Neural progenitor cell (in vitro differentiated cells): ENCODE measurements at places on chromosomes 1 and 21. TPM values are rescaled to one million over a fixed set of nuclear protein-coding genes. Genes with fewer than 3 reads are reported as not detected.
A peak's percentile ranks its signal among the peaks of the same experiment; 100 is the strongest.

The S100PBP gene
- total RNA-seq = 72.9 and 107 TPM in 2 replicates

The BRDT gene
- total RNA-seq = not detected in 2 replicates

The KIF17 gene
- 2.2 and 4.0 TPM in 2 replicates for total RNA-seq

The SEC16B gene
- 0.67 and 0.74 TPM in 2 replicates for total RNA-seq

GRCh38 chr1:46940307-46940706, 969 bp downstream of the CYP4A11 start:
- H3K27ac ChIP-seq = no peak overlapping the region
- no peaks in the 10 kb centered on the region for H3K36me3 ChIP-seq
- DNase-seq = no peak
- no peak overlapping the region for H3K4me3 ChIP-seq
- H3K4me1 ChIP-seq = no peaks in the 10 kb centered on the region

DNA sequence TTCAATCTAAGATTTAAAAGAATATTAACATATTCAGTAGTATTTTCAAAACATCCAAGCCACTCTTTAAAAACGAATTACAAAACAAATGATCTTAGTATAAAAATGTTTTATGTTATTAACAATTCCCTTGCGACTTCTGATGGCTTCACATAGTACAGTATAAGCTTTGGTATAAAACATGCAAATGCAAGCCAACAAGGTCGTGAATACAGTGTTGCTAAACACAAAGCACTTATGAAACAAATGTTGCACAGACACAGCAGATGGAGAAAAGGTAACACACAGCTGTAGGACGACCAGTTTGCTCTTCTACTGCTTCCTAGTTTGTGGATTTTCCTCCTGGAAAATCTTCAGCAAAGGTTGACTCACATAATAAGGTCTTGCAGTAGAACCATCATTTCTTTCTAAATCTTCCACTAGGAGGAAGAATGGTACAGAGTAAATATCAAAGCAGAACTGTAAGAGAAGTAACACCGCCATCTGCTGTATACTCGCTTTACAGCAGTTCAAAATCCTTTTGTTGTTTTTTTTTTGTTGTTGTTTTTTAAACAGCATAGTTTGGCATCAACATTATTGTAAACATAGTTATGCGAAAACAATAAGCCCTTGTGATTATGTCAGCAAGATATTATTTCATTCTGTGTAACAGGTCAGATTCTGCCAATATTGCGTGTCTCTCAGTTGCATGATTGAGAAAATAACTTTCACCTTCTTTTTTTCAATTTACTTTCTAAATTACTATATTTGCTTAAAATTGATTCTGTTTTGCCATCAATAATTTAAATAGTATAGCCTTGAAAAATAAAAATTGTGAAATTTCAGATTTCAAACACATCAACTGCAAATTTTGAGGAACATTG, 69.5 kb downstream of the LHX8 start:
- H3K4me1 ChIP-seq = no peaks in the 10 kb centered on the region

- H3K27ac ChIP-seq = peak overlapping the region; percentile 94
- H3K36me3 ChIP-seq = peaks cover 11% of the 10 kb centered on the region
- H3K27me3 ChIP-seq = no peaks in the 10 kb centered on the region
- peak overlapping the region; percentile 86 for H3K4me3 ChIP-seq
- DNase-seq = no peak
Observed at GRCh38 chr1:186375929-186376319, 286 bp downstream of the ODR4 start.

- H3K27me3 ChIP-seq = no peaks in the 10 kb centered on the region
- no peak overlapping the region for H3K4me3 ChIP-seq
- no peak overlapping the region for H3K27ac ChIP-seq
- DNase-seq = peak; percentile 11
- H3K4me1 ChIP-seq = peaks cover 5% of the 10 kb centered on the region
- H3K36me3 ChIP-seq = no peaks in the 10 kb centered on the region
Observed at GRCh38 chr1:115466433-115466832, 128.4 kb upstream of the NGF start.

- no peak for DNase-seq
- no peaks in the 10 kb centered on the region for H3K36me3 ChIP-seq
- no peak overlapping the region for H3K4me3 ChIP-seq
- no peak overlapping the region for H3K27ac ChIP-seq
Observed at GRCh38 chr1:205229916-205230700, 2.4 kb downstream of the TMCC2 start.

GRCh38 chr1:214573386-214574318, 22.2 kb upstream of the PTPN14 start:
- no peaks in the 10 kb centered on the region for H3K4me1 ChIP-seq
- no peak overlapping the region for H3K4me3 ChIP-seq
- no peak overlapping the region for H3K27ac ChIP-seq
- H3K36me3 ChIP-seq = no peaks in the 10 kb centered on the region
- no peak for DNase-seq
- H3K27me3 ChIP-seq = no peaks in the 10 kb centered on the region

DNA sequence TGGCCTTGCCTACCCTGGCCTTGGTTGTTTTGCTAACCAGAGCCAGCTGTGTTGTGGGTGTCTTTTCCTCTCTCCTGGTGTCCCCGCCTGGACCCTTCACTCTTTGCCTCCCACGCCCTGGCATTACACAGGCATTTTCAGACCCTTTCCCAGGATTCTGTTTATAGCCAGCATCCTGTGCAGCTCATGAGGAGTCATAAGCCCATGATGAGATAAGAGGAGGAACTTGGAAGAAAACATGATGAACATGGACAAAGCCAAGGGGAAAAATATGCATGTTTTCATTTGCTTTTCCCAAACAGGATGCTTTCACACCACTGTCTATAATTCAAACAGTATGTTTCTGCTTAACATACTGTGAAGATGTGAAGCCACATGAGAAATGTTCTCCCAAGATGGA, 18.7 kb upstream of the WARS2 start:
- no peak for DNase-seq
- no peak overlapping the region for H3K27ac ChIP-seq
- H3K36me3 ChIP-seq = no peaks in the 10 kb centered on the region
- no peaks in the 10 kb centered on the region for H3K27me3 ChIP-seq
- H3K4me3 ChIP-seq = no peak overlapping the region
